ENCODE measurements at places on chromosomes 6 and 20.
A peak's percentile ranks its signal among the peaks of the same experiment; 100 is the strongest.

- DNase-seq, result no peak
Measured at GRCh38 chr20:59515906-59516209, 88.5 kb upstream of the PHACTR3 start.

GRCh38 chr6:145490068-145490467, 245.3 kb downstream of the EPM2A start:
- DNase-seq, result no peak

DNA sequence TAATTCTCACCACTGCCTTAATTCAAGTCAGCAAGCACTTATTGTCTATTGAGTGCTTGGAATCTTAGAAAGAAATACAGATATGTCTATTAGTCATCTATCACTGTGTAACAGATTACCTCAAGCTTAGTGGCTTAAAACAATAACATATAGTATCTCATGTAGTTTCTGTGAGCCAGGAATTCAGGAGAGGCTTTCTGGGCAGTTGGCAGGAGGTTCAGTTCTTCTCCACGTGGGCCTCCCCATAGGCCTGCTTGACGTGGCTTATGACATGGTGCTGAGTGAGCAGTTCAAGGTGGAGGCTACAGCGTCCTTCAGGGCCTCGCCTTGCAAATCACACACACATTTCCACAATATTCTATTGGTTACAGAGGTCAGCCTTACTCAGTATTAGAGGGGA, 69.7 kb downstream of the DTD1 start:
- DNase-seq, result no peak

- DNase-seq, result no peak
Measured at GRCh38 chr20:34331838-34332237, 28.7 kb upstream of the AHCY start.

- DNase-seq, result no peak
Measured at GRCh38 chr6:144347933-144348332, 62.8 kb downstream of the UTRN start.

DNA sequence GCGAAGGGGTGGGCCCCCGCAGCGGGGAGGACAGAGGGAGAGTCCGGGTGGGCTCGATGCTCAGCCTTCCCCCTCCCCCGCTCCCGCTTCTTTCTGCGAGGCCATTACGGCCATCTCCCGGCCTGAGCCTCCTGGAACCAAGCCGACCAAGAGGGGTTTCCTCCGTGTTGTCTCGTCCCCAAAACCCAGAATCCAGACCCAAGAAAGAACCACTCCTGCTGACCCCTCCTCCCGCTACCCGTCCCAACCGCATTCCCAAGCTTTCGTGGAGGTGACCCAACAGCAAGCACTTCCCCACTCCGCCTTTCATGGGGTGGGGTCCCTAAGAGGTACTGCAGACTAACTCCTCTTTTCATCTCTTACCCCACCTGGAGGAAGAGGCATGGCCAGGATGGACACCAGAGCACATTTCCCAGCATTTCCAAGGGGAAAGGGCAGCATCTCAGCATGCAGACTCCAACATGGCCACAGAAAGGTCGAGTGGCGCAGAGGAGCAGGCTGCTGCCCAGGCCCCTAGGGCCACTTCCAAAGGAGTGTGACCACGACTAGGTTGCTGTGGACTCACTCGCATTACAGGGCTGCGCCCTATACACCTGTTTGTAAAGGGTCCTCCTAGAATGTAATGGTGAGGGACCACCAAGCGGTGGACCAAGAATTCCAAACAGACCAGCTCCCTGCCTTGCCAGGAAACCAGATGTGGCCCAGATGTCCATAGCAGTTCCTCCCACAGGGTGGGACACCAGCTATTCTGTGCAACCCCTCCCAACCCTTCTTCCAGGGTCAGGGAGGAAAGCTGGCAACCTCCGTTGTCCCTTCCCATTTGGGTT, 53.4 kb downstream of the MRPL14 start:
- DNase-seq, result no peak

DNA sequence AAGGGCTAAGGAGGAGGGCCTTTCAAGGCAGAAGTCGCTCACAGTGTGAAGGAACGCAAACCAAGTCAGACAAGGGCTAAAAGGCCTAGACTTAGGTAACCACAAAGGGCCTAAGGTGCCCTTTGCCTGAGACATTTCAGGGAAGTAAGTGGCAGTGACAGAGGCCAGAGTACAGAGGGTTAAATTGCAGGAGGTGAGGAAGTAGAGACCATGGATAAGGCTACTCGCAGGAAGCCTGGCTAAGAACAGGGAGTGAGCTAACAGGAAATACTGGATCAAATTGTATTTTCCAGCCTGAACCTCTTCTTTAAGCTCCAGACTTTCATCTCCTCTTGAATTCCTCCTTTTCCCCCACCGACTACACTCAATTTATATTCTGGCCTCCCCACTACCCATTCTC, 16.6 kb downstream of the ZHX3 start:
- no peak for DNase-seq

GRCh38 chr20:53205046-53205445, 232.9 kb downstream of the TSHZ2 start:
- DNase-seq, result no peak

DNA sequence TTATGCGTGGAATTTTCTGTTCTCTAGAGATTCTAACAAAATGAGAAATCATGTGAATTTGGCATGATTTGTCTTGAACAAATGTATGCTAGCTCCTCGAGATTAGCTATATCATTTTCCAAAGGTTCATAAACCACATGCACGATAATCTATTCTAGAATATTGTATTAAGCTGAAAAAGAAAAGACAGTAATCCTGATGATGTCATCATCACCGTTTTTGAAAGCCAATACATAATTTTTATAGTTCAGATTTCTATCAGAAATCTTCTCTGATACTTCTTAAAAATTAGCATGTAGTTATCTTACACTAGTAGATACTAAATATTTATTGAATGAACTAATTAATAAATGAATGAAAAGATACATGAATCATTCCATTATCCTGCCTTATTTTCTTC, 111.2 kb downstream of the HAO1 start:
- DNase-seq, result no peak

- no peak for DNase-seq
Measured at GRCh38 chr6:149354009-149354408, 36.5 kb downstream of the TAB2 start.

DNA sequence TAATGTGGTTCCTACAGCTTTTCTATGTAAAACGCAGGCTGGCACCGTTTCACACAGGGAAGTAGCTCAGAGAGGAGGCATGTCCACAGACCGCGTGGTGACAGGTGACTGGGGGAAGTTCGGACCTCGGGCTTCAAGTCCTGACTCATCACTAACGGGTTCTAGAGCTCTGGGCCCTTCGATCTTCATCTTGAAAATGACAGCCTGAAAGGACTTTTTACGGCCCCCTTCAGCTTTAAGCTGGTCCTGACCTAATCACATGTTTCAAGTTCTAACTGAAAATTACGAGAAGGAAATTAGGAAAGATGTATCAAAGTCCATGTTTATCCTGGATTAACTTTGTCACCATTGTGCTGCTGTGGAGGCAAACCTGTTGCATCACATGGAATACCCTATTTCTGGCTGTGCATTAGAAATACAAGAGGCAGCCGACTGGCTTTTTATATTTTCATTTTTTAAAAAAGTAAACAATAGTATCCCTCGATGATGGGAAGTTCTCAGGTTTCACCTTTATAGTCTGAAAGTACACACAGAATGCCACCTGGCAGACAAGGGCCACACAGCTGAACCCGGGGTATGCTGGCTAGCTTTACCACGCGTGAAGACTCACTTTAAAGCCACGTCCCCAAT, 2.0 kb downstream of the MAN1A1 start:
- DNase-seq, result peak; percentile 21

DNA sequence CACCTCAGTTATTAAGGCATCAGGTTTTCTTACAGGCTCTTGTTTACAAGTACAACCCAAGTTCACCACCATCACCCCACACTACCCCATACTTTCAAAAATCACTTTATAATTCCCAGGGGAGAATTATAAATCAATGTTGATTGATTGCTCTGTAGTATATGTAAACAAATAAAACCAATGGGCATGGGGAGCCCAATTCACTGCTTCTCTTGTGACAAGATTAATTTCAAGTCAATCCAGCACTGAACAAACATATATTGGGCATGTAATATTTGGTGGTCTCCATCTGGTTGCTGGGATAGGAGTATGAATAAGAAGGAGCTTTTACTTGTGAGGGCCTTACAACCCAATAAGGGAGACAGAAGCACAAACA, 95.8 kb downstream of the CLVS2 start:
- DNase-seq, result no peak

GRCh38 chr6:99559057-99559456, 9.4 kb downstream of the CCNC start:
- DNase-seq, result no peak

DNA sequence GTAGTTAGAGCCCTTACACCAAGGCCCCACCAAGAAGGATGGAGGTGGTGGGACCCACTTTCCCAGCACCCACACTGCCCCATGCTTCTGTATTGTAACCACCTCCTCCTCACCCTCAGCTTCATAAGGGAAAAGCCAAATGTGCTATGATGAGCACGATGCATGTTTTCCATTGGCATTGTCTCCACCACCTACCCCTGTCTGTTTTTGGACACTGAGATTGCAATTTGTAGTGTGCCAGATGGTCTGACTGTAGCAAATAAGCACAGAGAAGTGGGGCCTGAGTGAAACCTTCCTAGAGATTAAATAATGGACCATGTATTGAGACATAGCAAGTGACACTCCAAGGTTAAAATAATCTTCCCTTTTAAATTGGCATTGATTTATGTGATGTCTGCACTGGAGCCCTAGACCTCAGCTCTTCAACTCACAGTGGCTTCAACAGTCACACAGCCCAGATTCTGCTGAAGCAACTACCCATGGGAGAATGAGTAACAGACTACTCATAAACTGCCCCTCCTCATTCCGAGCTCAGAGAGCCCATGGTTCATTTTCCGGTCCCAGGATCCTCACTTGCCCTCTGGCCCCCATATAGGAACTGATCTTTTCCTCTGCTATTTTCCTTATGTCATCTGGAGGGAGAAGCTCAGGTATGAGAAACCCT, 177.9 kb downstream of the COL9A1 start:
- DNase-seq, result no peak

GRCh38 chr6:75201021-75201420, 4.8 kb downstream of the COL12A1 start:
- no peak for DNase-seq

GRCh38 chr6:99822741-99823512, 171.1 kb downstream of the MCHR2 start:
- DNase-seq, result peak; percentile 14

GRCh38 chr20:25532971-25533391, 52.4 kb downstream of the NINL start:
- no peak for DNase-seq

DNA sequence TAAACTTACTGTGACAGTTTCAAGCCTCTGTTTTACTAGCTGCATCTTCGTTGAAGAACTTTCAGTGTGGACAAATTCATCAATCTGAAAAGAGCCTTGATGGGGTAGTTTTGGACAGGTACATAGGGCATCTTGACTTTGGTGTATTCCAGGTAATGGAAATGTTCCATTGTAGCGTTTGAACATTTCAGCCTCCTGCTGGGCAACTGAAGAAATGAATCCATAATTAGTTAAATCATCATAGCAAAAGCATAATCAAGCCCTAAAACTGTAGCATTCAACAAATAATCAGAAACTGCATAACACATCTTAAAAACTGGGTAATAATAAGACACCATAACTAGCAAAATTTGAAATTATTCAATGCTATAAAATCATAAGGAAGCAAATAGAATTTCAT, 86.2 kb downstream of the AHI1 start:
- no peak for DNase-seq

- no peak for DNase-seq
Measured at GRCh38 chr6:7215798-7216231, 97.2 kb downstream of the SSR1 start.

GRCh38 chr6:82086944-82087343, 160.6 kb downstream of the IBTK start:
- no peak for DNase-seq

DNA sequence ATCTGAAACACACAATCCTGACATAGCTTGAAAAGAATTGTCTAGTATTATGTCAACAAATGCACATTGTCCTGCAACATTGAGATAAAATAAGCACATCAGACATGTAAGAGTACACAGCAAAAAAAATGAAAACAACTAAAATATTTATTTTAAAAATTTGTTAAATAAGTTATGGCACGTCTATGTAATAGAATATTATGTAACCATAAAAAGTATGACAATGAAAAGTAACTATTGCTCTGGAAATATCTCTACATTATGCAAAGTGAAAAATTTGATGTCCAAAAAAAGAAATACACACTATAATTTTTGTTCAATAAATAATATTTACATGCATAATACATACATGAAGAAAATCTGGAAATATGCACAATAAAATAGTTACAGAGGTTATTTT, 9.3 kb upstream of the ID4 start:
- no peak for DNase-seq

DNA sequence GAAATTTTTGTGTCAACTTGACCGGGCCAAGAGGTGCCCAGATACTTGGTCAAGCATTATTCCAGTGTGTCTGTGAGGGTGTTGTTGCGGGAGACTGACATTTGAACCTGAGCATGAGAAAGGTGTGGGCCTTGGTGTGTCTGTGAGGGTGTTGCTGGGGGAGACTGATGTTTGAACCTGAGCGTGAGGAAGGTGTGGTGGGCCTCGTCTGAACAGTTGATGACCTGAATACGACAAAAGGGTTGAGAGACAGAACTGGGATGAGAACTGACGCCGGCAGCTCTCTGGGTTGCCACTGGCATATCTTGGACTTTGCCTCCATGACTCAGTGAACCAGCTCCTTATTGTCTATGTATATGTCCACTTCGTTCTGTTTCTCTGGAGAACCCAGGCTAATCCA, 240.5 kb downstream of the ERMARD start:
- no peak for DNase-seq

Measured in GM12892 (cell line).